C1 segment of cervical spinal cord (tissue), 14 donors: ENCODE measurements at places on chromosomes 7 and 10.
A peak's percentile ranks its signal among the peaks of the same experiment; 100 is the strongest.

- no peak for DNase-seq
These were observed 141.4 kb upstream of the PRKCQ start for GRCh38 chr10:6721480-6721879.

DNA sequence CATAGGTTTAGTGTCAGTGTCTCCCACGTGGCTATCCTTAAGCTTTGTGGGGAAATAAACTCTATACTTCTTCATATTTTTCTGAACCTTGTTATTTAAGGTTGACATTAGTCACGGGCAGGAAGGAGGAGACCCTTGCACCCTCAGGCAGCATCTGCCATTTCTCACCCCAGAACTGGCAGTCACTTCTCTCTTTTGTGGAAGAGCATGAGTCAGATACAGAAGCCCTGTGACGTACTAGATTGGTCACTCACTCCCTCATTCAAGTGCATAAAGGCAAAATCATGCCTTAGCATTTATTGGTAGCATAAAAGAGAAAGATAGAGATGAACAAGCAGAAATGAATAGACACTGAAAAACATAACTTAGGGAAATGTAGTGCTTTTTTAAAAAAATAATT, 206.0 kb upstream of the MDFIC start:
- DNase-seq = no peak

GRCh38 chr10:59624136-59624535, 85.5 kb downstream of the SLC16A9 start:
- no peak for DNase-seq

DNA sequence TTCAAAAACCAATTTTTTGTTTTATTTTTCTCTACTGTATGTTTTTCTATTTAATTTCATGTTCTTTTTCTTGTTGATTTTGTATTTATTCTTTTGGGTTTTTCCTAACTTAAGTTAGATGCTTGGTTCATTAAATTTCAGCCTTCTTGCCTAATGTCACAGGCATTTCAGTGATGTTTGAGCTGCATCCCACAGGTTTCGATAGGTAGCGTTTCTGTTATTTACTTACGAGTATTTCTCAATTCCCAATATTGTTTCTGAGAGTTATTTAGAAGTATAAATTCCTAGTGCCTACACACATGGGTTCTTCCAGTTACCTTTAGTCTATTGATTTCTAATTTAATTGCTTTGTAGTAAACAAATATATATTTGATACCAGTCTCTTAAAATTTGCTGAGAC, 18.2 kb downstream of the PROSER2 start:
- DNase-seq = no peak

DNA sequence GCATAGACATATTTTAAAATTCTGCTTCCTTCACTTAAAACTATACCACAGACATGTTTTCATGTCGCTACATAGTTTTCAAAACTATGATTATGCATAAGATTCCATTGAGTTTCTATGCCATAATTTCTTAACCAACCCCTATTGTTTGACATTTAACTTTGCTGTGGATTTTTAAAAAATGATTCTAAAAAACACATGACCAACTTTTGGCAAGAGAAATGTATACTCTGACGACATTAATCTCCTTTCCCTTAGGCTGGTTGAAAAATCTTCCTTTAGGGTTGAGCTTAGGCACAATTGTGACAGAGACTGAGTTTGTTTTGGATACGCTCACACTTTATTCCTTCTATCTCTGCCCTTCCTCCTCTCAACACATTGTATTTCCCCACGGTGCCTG, 14.9 kb downstream of the CREB5 start:
- DNase-seq = no peak

DNA sequence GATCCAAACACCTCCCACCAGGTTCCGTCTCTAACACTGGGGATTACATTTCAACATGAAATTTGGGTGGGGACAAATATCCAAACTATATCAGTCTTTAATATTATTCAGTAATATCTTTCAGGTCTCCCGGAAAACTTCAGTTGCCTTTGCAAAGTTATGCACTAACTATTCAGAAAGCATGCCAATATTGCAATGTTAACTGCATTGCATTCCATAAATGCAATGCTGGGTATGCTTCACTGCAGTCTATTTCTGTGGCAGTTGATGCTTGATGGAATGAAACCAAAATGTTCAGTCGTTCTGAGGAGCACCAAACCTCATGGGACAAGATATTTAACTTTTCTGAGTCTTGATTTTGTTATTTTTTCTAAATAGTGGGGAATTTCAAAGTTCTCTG, 147.5 kb downstream of the SLC16A9 start:
- no peak for DNase-seq

DNA sequence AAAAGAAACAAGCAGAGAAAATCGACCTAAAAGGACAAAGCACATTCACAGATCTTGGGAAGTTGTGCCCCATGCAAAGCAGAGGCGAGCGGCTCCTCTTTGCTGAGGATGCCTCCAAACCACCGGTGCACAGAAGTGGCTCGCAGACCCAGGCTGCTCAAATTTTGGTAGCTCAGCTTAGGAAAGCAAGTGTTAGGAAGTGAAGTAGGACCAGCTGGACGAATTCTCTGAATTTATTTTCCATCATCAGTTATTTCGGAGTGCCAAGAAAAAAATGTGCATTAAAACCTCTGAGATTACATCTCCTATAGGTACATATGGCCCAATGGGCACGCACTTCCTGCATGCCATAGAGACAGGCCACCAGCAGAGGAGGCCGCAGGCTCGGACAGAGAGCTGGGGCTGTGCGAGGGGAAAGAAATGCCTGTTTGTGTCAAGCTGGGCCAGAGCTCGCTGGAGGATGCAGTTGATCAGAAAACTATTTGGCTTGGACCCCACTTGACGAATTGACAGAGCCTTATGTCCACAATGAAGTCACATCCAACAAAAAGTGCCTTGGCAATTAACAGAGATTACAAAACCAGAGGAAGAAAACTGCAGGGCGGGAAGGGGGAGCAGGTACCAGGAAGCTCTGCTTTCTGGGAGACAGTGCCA, 122.3 kb upstream of the LYZL2 start:
- peak; percentile 25 for DNase-seq

DNA sequence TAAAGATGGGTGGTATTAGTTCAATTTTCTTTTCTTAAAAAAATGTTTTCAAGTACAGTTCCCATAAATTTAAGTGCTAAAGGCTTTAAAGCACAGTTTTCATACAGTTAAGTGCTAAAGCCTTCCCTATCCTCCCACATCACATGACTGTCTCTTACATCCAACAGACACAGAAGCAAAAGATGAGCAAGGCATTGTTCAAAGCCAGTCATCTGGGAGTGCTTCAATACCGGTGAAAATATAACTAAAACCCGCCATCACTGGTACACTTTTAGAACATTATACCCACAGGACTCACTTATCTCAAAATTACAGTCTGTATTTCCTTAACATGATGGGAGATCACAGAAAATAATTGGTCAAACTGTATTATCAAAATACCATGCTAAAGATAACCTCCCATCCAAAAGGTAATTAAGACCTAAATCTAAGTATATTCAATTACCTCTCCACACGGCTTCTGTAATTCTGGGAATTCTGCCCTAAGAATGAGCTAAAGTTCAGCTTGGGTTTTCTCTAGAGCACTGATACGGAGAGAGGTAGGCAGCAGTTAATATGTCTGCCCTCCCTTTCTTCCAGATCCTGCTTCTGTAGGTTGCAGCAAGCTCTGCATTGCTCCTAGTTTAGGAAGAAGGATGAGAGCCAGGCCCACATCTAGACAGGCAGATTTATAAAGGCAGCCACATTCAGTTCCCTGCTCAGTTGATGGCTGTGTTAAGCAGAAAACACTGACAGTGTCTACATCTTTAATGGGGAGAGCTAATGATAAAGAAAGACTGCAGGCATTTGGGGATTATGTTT, 474.8 kb upstream of the PFKP start:
- no peak for DNase-seq

DNA sequence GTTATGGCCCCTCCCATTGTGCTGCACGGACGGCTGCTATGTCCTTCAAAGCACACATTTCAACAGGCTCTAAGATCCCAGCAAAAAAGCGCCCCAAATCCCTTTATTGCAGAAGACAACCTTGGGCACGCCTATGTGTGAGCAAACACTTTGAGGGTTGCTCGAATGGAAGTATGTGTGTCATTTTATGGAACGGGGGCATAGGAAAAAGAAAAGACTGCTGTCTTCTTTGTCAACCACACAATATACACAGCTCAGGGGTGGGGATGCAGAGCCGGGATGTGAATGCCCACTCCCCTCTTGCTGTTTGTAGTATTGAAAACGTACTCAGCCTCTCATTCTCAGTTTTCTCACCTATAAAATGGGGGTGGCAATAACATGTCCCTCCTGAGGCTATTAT, 32.0 kb downstream of the C10orf53 start:
- no peak for DNase-seq

DNA sequence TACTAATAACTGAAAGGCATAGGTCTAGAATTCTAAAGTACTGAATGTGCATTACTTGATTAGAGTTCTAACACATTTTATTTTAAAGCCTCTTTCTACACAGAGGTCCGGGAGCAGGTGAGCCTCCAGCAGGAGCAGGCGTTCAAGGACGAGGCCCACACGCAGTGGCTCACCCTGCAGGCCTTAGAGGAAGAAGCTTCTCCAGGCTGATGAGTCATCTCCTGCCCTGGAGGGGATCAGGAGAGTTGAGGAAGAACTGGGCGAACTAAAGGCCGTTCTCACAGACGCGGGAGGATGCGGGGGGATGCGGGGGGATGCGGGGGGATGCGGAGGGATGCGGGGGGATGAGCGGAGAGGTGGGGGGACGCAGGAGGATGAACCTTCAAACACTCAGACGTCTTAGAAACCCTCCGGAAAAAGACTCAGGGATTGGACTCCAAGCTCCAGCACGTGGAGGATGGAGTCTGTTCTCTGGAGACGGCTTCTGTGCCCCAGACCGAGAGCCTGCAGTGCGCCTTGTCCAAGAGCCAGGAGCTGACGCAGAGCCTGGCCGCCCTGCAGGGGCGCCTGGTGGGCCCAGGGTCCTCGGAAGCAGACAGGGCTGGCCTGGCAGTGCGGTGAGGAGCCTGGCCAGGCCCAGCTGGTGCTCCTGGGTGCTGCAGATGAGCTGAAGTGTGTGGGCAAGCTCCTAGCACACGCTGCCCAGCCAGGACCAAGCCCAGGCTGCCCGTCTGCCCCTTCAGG, 433.7 kb upstream of the TPK1 start:
- DNase-seq = no peak

DNA sequence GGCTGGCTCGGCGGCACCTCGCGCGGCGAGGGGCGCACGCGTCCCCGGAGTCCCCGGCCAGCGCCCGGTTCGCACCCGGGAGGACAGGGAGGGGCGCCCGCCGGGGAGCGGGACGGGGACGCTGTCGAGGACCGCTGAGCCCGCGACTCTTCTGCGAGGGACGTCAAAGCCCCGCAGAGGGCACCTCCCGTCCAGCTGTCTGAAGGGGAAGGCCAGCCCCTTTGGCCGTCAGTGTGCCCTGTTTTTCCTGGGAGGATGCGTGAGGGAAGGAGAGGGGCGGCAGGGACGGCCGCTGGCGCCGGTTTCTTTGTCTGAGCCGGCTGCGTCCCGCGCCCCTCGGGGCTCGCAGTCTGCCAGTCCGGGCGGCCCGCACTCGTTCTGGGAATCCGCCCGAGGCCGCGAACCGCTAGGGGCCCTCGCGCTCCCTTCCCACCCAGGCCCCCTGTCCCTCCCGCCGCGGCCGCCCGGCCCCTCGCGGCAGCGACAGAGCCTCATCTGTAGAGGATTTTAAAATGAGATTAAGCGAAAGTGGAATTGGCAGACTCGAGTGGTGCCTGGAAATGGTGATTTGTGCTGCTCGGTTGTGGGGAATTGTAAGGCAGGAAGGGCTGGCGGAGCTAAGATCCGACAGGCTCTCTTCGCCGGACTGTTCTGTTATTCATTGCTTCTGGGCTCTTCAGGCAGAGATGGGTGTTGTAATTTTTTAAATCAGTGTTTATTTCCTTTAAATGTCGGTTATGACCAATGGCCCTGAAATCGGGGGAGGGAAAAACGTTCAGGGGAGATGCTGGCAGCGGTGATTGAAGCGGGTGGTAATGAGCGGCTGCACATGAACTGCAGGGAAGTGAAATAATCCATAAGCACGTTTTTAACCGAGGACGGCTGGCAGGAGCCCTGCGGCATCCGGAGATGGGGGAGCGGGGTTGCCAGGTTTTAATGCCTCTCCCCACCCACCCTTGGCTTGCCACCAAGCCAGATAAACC, 618 bp upstream of the RELN start:
- no peak for DNase-seq

- peak; percentile 77 for DNase-seq
These were observed 57.8 kb upstream of the PCGF5 start for GRCh38 chr10:91162495-91163268.

GRCh38 chr10:24889639-24890038, 62.8 kb downstream of the PRTFDC1 start:
- DNase-seq = no peak

- DNase-seq = no peak
These were observed 44.9 kb upstream of the CNPY1 start for GRCh38 chr7:155591055-155591775.

GRCh38 chr10:73979141-73979808, 18.6 kb upstream of the VCL start:
- no peak for DNase-seq

GRCh38 chr7:30984359-30985107, 20.8 kb downstream of the GHRHR start:
- peak; percentile 13 for DNase-seq

DNA sequence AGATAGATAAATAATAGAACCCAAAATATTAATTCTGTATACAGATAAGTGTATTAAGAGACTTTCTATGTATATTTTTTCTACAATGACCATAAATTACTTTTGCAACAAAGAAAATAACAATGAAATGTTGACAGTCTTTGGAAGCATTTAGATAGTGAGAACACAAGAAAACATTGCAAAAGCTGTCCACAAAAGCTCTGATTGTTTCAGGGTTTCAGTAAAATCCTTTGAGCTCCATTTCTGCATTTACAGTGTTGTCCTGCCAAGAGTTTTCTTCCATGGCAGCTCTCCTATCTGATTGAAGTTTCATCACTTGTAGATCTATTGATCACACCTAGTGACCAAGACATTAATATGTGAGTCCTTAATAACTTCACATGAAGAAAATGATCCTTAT, 321.8 kb downstream of the GPR37 start:
- DNase-seq = no peak

GRCh38 chr7:5406957-5407945, 16.4 kb downstream of the TNRC18 start:
- DNase-seq = no peak

- no peak for DNase-seq
These were observed 12.9 kb downstream of the EXOC4 start for GRCh38 chr7:133265821-133266220.

GRCh38 chr7:77797734-77798393, 370 bp downstream of the TMEM60 start:
- no peak for DNase-seq
